ENCODE measurements at places on chromosomes 12 and 14. TPM values are rescaled to one million over a fixed set of nuclear protein-coding genes. Genes with fewer than 3 reads are reported as not detected.

DNA sequence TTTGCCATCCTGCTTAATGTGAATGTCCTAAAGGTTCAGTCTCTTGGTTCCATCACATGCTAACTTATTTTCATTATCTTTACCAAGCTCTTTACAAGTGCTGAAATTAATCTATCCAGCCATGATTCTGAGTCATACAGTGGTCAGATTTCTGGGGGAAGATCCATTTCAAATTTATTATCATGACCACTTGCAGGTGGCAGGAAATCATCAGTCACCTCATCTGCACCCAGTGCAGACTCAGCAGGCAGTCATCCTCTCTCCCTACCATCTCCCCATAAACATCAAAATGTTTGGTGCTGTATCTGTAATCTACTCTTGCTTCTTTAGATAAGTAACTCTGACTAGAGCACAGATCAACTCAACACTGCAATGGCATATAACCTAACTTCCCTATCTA is 23.5 kb downstream of the ATG14 start:
- DNase-seq, result no peak

Gene IRAK4
- polyA plus RNA-seq, result 20.2 TPM

GRCh38 chr14:100589071-100589759 is 2.0 kb upstream of the BEGAIN start:
- DNase-seq, result no peak

DNA sequence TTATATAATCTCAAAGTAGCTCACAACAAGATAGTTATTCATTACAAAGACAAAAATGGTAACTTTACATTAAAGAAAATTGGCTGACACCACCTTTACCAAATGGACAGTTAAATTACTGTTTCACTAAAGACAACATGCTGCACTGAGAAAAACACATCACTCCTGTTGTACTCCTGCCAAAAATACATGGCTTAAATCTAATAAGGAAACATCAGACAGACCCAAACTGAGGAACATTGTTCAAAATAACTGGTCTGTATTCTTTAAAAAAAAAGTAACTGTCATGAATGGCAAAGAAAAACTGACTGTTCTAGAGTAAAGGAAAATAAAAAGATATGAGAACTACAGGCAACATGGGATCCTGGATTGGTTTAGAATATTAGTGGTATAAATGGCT is 151.3 kb upstream of the DCN start:
- DNase-seq, result no peak

- no peak for DNase-seq
These were observed 174.1 kb upstream of the EEA1 start for GRCh38 chr12:93103154-93103553.

GRCh38 chr12:25764892-25765291 is 193.6 kb upstream of the RASSF8 start:
- DNase-seq, result no peak

Gene TMEM260
- 22.7 TPM for polyA plus RNA-seq

GRCh38 chr12:83827860-83828259 is 1084.7 kb downstream of the SLC6A15 start:
- DNase-seq, result no peak

Gene SCNN1A
- 25.7 TPM for polyA plus RNA-seq

GRCh38 chr14:104016873-104017650 is 68.4 kb upstream of the ASPG start:
- DNase-seq, result no peak

DNA sequence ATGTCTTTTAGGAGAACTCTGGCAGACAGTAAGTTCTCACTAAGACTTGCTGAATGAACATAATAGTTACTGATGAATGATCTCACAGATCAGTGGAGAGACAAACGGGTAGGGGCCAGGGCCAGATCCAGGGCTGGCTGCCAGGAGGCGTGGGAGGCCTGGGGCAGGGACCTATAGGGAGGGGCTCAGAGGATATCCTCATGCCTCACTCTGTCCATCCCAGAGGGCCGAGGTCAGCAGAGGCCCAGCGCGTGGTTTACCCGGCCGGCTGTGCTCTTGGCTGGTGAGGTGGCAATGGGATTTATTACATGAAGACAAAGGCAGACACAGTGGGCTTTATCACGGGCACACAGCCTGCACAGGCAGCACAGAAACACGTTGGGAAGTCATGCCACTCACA is 85.4 kb downstream of the CHGA start:
- DNase-seq, result no peak

DNA sequence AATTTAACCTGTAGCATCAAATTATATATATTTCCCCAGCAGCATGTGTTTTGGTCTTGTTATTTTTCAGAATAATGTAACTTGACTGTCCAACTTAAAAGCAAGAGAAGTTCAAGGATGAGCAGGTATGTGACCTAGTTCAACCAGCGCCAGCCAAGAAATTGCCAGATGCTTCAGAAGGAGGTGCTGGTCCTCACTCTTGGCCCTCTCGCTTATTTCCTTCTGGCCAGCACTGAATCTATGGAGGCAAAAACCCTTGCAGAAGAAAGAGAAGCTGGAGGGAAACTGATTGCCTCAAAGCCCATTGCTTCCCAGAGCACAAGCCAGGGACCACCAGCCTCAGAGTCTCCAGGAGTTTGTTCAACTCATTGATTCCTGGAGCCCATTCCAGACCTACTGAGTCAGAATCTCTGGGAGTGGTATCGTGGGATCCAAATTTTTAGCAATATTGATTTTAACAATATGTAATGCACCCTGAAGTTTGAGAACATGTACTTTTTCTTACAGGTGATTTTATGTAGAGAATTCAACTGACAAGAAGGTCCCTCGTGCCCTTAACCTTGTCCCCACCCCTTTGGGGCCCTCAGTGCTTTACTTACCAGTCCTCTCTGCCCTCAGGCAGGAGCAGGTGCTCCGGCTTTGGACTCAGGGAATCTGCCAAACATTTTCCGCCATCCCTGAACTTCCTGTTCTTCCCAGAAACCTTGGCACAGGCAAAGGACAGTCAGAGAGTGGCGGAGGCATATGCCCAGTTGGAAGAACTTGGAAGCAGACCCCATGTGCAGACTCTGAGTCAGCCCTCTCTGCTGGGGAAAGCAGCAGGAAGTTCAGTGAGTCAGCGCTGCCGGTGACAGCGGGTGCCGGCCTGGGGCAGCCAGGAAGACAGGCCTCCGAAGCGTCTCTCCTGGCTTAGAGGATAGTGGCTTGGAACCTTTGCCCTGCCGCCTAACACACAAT is 10.4 kb downstream of the BEST3 start:
- DNase-seq, result peak; percentile 85

- no peak for DNase-seq
These were observed 28.9 kb upstream of the STON2 start for GRCh38 chr14:81429028-81429427.

DNA sequence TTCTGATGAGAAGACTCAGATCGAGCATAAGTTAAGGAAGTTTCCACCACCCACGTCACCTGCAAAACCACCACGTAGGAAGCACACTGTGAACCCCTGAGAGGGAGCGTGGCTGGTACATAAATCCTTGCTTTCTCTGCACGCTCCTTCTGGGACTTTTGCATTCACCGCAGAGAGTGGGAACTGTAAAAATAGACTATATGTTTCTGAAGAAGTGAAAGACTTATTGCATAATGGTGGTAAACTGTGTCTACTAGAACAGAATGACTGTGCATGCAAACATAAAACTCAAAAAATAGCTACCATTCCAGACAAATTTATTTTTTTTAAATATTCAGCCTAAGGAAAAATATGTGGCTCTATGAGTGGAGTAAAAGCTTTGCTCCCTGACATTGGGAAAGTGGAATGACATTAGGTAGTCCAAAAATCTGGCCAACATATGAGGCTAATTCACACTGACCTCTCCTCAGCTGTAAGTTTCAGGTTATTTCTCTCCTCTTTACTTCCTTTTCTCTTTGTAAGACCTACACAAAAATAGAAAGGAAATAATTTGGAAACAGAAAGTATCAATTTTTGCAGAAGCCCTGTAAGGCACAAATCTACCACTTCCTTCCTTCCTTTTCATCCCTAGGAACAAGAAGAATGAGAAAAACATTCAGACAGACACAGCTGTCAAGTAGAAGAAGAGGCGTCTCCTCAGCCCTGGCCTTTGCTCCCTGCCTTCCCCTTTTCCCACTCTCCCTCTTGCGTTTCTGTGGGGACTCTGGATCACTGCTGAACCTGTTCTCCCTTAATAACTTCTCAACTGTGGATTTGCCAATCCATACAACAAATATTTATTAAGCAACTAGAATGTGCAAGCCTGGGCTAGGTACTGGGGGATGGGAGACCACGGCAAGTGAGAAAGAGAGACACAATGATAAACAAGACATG is 264.3 kb upstream of the FOXN3 start:
- DNase-seq, result peak; percentile 53

DNA sequence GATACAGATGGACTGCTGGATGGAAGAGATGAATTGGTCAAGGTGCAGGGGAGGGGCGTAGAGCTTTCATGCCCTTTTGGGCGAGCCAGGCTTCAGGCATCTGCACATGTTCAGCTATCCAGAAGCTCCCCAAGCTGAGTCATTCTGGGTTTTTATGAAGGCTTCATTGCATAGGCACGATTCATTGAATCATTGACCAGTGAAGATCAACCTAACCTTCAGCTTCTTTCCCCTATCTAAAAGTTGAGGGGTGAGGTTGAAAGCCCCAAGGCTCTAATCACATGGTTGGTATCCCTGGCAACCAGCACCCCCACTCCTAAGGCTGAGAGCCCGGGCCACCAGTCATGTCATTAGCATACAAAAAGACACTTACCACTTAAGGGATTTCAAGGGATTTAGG is 36.3 kb downstream of the RPS29 start:
- peak; percentile 45 for DNase-seq

Data from large intestine (tissue), 12 donors.